Left ventricle myocardium superior (tissue), 1 donor: ENCODE measurements at places on chromosomes 5 and 9. TPM values are rescaled to one million over a fixed set of nuclear protein-coding genes. Genes with fewer than 3 reads are reported as not detected.

The RABGAP1 gene
- 47.4 TPM for total RNA-seq

The C5orf52 gene
- total RNA-seq, result not detected

The GRM6 gene
- total RNA-seq, result not detected

DNA sequence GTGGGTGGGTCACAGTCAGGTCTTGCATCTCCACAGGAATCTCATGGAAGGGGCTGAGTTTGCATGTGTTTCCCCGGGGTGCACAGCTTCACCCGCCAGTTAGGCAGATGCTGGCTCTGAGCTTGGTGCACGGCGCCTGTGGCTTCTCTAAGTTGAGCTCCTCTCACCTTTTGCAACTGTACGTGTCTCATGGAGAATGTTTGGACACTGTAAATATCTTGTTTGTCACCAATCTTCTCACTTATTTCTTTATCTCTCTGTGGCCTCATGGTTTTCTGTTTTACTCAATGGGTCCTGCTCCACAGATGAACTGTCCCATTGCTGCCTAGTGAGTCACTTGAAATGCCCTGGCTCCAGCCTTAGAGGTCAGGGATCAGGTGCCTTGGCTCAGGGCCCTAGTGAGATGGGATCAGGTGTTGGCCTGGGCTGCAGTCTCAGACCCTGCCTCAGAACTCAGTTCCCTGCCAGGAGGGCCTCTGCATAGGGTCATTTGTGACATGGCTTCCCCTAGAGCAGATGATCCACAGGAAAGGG is 61.6 kb downstream of the WNK2 start:
- DNase-seq, result no peak

DNA sequence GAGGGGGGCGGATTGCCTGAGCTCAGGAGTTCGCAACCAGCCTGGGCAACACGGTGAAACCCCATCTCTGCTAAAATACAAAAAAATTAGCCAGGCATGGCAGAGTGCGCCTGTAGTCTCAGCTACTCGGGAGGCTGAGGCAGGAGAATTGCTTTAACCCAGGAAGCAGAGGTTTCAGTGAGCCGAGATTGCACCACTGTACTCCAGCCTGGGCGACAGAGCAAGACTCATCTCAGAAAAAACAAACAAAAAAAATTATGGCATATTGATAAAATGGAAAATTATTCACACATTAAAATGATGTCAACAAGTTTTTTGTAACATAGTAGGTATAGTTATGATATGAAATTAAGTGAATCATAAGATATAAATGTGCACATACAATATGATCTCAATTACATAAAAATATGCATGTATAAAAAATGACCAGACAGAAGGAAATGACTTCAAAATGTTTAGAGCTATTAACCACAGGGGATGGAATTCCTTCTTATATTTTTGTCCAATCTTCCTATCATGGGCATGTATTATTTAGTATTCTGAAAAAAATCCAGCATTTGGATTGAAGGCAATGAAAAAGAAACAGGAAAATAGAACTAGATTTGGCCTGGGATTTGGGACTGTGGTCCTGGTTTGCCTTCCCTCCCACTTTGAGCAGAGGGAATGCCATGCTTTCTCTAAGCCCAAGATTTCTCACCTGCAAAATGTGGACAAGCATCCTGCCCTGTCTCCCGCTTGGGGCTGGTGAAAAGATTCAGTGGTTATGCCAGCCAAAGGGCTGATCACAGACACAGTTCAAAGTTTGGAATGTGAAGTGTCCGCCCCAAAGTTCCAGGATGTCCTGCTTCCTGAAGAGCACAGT is 19.5 kb downstream of the SPAAR start:
- DNase-seq, result no peak

DNA sequence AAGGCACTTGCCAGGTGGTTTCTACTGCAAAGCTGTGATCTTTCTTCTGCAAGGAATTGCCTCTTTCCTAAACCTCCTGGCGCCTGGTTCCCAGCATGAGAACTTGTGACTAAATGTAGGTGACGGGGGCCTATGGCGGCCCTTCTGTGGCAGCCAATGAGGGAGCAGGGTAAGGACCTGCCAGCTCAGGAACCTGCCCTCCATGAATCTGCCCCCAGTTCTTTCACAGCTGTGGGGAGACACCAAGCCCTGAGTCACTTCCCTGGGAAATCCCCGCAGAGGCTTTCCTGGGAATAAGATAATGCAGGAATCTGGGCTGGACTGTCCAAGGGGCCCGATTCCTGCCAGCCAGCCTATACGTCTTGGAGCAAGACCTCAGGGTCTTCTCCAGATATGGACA is 56.7 kb upstream of the CTNNA1 start:
- no peak for DNase-seq

DNA sequence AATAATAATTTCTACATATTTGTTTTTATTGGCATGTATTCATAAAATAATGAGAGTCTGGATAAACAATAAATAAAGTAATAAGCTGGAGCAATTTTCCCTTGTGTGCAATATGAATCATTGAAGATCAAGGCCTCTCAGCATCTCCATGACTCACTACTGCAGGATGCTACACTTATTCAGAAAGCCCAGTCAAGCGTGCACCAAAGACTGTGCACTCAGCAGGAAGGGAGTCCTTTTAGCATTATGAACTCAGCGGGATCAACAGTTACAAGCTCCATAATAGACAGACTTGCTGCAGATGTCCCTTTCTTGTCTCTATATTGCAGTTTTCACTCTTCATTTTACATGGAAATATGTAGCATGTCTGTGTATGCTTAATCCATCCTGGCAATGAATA is 485.3 kb downstream of the CDH9 start:
- DNase-seq, result no peak

DNA sequence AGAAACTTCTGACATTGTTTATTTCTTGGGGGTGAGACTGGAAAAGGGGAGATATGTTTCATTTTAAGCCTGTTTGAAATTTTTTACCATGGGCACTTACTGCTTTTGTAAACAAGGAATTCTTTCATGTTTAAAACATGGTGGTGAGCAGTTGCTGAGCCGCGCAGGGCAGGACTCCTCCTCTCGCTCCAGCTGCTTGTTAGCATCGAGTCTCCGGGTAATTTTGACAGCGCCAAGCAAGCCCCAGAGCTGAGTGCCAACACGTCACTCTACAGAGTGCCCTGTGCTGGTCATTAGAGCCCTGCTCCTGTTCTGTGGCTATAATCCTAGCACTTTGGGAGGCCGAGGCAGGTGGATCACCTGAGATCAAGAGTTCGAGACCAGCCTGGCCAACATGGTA is 116.5 kb upstream of the MSX2 start:
- no peak for DNase-seq

DNA sequence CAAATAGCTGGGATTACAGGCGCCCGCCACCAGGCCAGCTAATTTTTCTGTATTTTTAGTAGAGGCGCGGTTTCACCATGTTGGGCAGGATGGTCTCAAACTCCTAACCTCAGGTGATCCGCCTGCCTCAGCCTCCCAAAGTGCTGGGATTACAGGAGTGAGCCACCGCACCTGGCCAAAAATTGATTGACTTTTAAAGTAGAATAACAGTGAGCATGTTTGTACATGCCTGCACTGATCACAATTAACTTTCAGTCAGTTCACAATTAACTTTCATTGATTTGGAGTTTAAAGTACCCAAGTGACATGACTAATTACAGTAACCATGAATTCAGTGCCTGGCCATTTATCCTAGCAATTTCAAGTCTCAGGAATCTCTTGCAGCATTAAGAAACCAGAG is 61.3 kb downstream of the ANKH start:
- DNase-seq, result no peak

DNA sequence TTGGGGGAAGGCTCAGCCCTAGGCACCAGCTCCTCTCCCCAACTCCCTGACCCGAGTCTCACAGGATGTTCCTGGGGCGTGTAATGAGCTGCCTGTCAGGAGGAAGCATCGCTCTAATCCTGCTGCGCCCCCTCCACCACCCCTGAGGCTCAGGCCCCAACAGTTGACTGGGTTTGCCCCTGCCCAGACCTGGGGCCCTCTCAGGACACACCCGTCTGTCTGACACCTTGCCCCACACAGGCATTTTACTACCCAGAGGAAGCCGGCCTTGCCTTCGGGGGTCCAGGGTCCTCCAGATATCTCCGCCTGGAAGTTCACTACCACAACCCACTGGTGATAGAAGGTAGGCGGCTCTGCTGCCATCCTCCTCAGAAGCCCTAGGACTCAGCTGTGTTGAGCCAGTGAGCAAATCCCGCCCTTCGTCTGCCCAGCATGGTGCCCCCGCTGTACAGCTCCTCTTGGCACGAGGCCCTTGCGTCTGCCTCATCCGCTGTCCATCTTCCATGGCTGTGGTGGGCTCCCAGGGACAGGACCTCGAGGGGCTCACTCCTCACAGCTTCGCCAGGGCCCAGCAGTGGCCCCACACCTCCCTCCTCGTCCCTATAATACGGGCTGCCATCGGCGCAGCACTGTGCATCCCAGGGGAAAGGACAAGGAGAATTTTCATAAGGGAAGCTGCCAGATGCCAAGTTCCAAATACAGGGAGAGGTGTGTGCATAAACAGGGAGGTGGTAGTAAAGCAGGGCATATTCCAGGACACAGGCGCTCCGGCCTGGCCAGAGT is 8.0 kb downstream of the DBH start:
- DNase-seq, result peak; percentile 16

- no peak for DNase-seq
These were observed 12.3 kb upstream of the URM1 start for GRCh38 chr9:128358861-128359260.

- no peak for DNase-seq
These were observed 61.8 kb downstream of the PRKACG start for GRCh38 chr9:68951879-68952659.
